Kidney (tissue), 22 donors: ENCODE measurements at places on chromosomes 11 and 22. TPM values are rescaled to one million over a fixed set of nuclear protein-coding genes. Genes with fewer than 3 reads are reported as not detected.
A peak's percentile ranks its signal among the peaks of the same experiment; 100 is the strongest.

SUSD2 gene
- total RNA-seq = 14.8 TPM

KLHL22 gene
- 22.4 TPM for total RNA-seq

RASL10A gene
- total RNA-seq = 1.2 TPM

CCDC73 gene
- total RNA-seq = 0.25 TPM

SYTL2 gene
- total RNA-seq = 187 TPM

DNA sequence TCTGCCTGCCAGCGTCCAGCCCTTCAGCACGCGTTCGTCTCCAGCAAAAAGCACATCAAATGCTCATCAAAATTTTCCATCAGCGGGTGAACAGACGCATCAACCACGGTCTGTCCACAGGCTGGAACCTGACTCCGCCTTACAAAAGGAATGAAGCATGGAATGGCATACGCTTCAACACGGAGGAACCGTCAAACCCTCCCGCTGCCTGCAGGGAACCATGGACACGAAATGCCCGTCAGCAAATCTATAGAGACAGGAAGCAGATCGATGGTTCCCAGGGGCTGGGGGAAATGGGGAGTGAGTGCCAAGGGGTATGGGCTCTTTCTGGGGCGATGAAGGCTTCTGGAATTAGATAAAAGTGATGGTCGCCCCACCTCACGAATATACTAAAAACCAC lies 16.2 kb downstream of the TSSC4 start:
- no peak overlapping the region for H3K27ac ChIP-seq
- H3K36me3 ChIP-seq = no peaks in the 10 kb centered on the region
- no peak overlapping the region for H3K4me3 ChIP-seq

- no peaks in the 10 kb centered on the region for H3K36me3 ChIP-seq
- H3K4me1 ChIP-seq = peaks cover 10% of the 10 kb centered on the region
- no peak for DNase-seq
- H3K4me3 ChIP-seq = no peak overlapping the region
These were observed 7.0 kb upstream of the GAB2 start for GRCh38 chr11:78424334-78425270.

- peaks cover 6% of the 10 kb centered on the region for H3K4me1 ChIP-seq
- peak; percentile 66 for DNase-seq
- no peak overlapping the region for H3K27ac ChIP-seq
- no peaks in the 10 kb centered on the region for H3K36me3 ChIP-seq
These were observed 324.3 kb downstream of the DYNC2H1 start for GRCh38 chr11:103433386-103434072.

DNA sequence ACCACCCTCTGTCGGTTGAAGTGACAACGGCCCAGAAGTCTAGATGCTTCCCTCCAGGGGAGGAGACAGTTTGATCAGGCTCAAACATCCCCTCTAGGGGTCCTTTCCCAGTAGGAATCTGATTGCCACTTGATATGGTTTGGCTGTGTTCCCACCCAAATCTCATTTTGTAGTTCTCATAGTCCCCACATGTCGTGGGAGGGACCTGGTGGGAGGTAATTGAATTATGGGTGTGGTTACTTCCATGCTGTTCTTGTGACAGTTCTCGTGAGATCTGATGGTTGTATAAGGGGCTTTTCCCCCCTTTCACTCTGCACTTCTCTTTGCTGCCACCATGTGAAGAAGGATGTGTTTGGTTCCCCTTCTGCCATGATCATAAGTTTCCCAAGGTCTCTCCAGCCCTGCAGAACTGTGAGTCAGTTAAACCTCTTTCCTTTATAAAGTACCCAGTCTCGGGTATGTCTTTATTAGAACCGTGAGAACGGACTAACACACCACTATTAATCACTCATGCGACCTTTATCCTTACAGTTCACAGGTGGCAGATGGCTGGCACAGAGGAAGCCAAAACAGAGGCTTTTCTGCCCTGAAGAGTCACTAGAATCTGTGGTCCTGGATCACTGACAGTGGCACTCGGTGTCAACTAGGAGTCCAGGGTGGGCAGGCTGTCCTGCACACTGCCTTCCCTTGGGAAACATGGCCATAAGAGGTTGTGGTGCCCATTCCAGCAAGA lies 21.6 kb downstream of the ASPHD2 start:
- no peaks in the 10 kb centered on the region for H3K27me3 ChIP-seq
- no peak overlapping the region for H3K4me3 ChIP-seq
- no peak overlapping the region for H3K27ac ChIP-seq
- H3K36me3 ChIP-seq = peaks cover 22% of the 10 kb centered on the region
- DNase-seq = no peak
- no peaks in the 10 kb centered on the region for H3K4me1 ChIP-seq

- no peaks in the 10 kb centered on the region for H3K4me1 ChIP-seq
- no peak for DNase-seq
These were observed 66.3 kb downstream of the ZC3H12C start for GRCh38 chr11:110159476-110159875.

GRCh38 chr11:21321072-21321471 lies 651.7 kb downstream of the NELL1 start:
- no peaks in the 10 kb centered on the region for H3K27me3 ChIP-seq
- no peak overlapping the region for H3K4me3 ChIP-seq
- no peaks in the 10 kb centered on the region for H3K4me1 ChIP-seq
- DNase-seq = no peak

DNA sequence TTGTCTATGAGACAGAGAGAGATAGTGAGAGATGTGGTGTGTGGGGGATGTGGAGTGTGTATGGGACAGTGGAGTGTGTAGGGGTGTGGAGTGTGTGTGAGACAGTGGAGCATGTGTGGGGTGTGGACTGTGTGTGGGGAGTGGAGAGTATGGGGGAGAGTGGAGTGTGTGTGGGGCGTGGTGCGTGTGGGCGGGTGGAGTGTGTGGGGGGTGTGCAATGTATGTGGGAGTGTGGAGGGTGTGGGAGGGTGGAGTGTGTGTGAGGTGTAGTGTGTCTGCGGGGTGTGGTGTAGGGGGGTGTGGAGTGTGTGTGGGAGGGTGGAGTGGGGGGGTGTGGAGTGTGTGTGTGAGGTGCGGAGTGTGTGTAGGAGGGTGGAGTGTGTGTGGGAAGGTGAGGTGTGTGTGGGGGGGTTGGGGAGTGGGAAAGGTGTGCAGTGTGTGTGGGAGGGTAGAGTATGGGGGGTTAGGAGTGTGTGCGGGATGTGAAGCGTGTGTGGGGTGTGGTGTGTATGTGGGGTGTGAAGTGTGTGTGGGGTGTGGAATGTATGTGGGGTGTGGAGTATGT lies 356.9 kb downstream of the CADM1 start:
- no peaks in the 10 kb centered on the region for H3K27me3 ChIP-seq
- no peaks in the 10 kb centered on the region for H3K4me1 ChIP-seq
- no peak overlapping the region for H3K27ac ChIP-seq
- no peak overlapping the region for H3K4me3 ChIP-seq
- no peaks in the 10 kb centered on the region for H3K36me3 ChIP-seq

DNA sequence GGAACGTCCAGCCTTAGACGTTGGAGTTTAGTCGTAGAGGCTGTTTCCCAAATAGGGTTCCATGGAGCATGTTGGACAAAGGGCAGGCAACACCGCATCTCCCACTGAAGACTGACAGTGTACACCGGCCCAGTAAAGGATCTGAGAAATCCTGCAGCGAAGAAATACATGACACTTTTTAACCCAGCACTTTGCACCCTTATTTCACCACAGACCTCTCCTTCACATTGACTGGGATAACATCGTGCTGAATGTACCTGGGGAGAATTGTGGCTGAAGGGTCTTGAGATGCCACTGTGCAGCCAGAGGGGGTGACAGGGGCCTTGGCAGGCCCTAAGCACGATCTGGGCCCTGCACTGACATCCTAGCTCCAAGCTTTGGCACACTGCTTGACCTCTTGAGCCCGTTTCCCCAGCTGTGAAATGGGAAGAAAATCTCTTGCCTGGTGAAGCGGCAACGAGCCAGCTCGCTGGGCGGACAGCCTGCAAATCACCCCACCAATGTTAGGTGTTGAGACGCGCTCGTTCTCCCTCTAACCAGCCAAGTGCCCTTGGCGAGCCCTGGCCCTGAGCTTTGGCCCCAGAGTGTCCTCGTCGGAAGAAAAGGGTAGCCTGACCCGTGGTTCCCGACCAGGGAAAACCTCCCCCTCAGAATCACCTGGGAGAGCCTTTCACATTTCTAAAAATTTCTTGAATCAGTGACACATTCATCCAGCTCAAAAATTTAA lies 13.4 kb downstream of the CD5 start:
- H3K4me3 ChIP-seq = no peak overlapping the region
- H3K27me3 ChIP-seq = no peaks in the 10 kb centered on the region
- no peak overlapping the region for H3K27ac ChIP-seq
- H3K36me3 ChIP-seq = no peaks in the 10 kb centered on the region

- H3K27ac ChIP-seq = no peak overlapping the region
- H3K4me1 ChIP-seq = no peaks in the 10 kb centered on the region
- H3K36me3 ChIP-seq = no peaks in the 10 kb centered on the region
- no peaks in the 10 kb centered on the region for H3K27me3 ChIP-seq
- no peak overlapping the region for H3K4me3 ChIP-seq
These were observed 18.4 kb downstream of the OR2AT4 start for GRCh38 chr11:75078233-75078632.
